Activated CD8-positive, alpha-beta memory T cell treated with anti-CD3 and anti-CD28 coated beads for 1 hour (primary cell): ENCODE measurements at places on chromosomes 4 and X.

- DNase-seq = no peak
Observed at GRCh38 chr4:1603413-1604135, 80.5 kb downstream of the FAM53A start.

GRCh38 chrX:38961936-38962335 lies 160.7 kb downstream of the MID1IP1 start:
- no peak for DNase-seq

- no peak for DNase-seq
Observed at GRCh38 chr4:108763226-108763593, 357 bp upstream of the ETNPPL start.

DNA sequence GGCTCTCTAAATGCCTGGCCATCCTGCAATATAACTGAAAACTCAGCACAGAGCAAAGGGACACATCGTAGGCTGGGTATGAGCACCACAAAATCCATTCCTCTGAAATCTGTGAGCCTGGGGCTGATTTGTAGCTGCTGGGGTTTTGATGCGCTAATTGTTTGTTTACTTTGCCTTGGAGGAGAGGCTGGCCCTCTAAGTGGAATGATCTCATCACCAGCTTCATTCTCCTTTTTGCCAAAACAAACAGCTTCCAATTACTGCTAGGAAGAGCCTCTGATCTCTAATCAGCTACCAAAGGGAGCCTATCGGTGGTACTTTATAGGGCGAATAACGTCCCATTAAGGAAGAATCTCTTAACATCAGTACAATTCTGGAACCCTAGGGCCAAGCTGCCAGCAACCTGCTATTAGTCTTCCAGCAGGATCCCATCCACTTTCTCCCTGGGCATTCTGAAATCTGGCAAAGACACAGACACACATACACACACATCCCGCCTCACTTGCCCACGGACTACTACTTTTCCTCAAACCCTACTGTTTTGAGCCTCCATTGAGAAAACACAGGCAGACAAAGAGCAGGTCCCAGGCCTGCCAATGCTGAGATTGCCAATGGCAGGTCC lies 5.8 kb downstream of the ANOS1 start:
- DNase-seq = no peak

DNA sequence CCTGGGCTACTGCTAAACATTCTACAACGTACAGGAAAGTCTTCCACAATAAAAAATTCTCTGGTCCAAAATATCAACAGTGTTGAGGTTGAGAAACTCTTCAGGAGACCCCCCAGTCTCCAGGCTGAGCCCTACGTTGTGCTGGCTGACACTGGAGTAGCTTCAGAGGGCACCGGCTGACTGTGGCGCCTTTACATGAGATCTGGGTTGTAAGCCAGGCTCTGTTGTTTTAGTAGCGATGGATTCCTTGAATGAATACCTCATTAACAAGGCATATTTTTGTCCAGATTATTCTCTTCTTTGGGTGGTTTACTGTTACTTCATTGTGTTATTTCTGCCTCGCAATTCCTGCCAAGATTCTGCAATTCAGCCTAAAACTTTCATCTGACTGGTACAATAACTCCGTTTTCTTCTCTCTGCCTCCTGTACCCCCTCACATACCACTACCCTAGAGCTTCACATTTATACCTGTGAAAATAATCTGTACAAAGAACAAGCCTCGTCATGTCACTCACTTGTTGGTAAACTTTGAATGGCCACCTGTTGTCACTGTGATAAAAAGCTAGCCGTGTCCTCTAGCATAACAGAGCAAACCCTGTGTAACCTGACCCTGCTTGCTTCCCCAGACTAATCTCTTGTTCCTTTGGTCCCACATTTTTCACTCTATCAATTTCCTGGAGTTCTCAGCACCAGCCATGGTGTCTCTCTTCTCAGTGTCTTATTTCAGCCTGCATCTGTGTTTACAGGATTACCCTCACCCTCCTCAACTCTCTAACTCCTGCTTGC lies 1476.1 kb upstream of the TENM3 start:
- no peak for DNase-seq

DNA sequence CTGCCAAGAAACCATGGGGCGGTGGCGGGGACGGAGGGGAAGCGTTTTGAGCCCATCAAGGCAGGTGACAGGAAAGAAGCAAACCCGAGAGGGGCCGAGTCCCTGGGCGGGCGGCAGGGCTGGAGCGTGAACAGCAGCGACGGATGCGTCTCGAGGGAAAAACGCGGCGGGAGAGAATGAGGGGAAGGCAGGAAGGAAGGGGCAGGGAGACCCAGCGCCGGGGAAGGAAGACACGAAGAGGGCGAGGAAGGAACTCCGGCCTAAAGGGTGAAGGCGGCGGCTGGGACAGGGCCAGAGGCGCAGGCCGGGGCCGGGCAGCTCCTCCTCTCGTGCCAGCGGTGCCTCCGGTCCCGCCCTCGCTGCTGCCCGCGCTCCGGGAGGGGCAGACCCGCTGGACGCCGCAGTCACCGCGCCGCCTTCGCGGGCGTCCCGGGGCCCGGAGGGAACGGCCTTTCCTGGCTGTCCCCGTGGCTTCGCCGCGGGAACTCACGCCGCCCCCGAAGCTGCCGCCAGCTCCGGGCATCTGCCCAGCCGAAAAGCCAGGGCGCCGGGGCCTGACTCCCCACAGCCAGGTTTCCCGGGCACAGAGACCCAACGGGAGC lies 751 bp upstream of the RGS12 start:
- no peak for DNase-seq
